Activated CD8-positive, alpha-beta memory T cell treated with anti-CD3 and anti-CD28 coated beads, Interleukin-2, amount 50 U/mL, for 48 hours (primary cell): ENCODE measurements at places on chromosomes 13 and 19.

- no peak for DNase-seq
These were observed 242.2 kb downstream of the COG6 start for GRCh38 chr13:39897636-39898035.

DNA sequence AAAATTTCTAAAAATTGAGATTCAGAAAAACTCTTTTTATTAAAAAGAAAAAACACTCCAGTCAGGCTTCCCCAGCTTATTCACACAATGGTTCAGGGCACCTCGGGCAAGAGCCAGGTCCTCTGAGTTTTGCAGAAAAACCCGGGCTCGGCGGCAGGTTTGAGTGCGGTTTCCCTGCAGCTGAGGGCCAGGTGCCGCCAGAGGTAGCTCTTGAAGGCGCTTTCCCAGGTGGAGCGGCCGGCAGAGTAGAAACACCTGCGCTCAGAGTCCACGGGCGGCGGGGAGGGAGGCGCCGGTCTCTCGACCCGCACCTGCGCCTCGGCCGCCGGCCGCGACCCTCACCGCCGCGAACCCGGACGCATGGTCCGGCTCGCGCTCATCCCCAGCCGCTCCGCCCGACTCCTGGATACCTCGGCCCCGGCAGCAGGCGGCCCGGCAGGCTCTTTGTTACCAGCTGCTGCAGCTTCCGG lies 444 bp downstream of the PROSER1 start:
- DNase-seq = no peak

- no peak for DNase-seq
These were observed 9.3 kb downstream of the PLEKHF1 start for GRCh38 chr19:29674374-29675119.

- DNase-seq = peak; percentile 76
These were observed 1.2 kb downstream of the CGB7 start for GRCh38 chr19:49056101-49056901.
